ENCODE measurements at places on chromosomes 3 and 15.

GRCh38 chr15:62631076-62631724 is 411.3 kb upstream of the TPM1 start:
- no peak for DNase-seq

- DNase-seq = peak; percentile 37
Observed at GRCh38 chr3:172153335-172153861, 114.0 kb downstream of the FNDC3B start.

DNA sequence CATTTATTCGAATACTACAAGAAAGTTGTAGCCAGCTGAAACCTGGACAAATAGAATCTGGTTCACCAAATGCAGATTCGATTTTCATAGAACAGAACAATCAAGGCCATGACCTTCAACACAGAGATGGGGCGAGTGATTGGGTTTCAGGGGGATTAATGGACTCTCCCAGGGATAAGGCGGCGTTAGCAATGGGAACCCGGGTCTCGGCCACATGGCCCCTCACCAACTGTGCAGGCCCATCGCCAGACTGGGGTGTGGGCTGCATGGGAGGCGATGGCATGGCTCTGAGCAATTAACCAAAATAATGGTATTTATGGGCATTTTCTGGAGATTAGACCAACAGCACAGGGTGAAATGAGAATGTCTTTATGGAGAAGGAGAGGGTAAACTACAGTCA is 34.2 kb downstream of the VGLL4 start:
- DNase-seq = no peak

DNA sequence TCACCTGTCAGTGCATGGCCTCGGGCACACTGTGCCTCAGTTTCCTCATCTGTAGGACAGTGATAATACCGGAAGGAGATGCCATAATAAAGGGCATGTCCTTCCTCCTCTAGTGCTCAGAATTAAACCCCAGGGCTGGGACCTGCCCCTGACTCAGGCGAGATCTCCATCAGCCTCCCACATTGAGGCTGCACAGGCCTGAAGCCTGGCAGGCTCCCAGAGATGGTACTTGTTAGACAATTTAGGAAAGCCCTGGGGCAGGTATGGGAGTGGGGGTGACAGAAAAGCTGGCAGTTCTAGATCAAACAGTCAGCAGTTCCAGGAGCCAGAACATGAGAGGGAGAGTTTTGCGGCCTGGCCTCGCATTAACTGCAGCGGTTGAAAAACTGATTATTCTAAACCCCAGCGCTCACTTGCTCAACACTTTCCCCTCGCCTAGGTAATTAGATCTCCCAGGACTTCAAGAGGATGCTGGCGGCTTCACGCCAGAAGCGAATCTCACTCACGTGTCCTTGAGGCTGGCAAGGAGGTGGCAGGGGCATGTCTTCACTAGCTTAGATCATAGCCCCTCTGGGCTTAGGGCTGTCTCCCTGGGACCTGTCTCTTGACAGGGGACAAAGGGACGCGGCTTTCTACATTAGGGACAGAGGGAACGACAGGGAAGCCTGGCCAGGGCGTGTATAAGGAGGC is 73.1 kb downstream of the ATP2B2 start:
- DNase-seq = no peak

DNA sequence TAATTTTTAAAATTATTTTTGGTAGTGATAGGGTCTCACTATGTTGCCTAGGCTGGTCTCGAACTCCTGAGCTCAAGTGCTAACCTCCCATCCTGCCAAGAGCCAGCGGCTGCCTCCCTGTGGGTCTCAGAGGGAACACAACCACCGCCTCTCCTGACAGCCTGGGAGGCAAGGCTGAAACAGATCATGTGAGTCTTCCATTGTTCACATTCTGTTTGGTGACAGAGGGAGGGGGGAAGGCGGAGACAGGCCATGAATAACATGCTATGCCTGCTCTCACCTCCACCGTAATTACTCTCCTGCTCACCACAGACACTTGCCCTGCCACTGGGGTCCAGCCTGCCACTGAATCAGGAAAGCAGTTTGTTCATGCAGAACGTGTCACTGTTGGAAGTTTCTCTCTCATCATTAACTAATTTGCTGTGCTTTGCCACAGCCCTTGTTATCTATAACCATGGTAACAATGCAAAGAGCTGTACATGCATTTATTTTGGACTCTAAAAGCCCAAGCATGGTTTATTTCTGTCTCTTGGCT is 78.4 kb upstream of the RASGRF1 start:
- no peak for DNase-seq

GRCh38 chr15:27589260-27589659 is 509.9 kb downstream of the OCA2 start:
- no peak for DNase-seq

DNA sequence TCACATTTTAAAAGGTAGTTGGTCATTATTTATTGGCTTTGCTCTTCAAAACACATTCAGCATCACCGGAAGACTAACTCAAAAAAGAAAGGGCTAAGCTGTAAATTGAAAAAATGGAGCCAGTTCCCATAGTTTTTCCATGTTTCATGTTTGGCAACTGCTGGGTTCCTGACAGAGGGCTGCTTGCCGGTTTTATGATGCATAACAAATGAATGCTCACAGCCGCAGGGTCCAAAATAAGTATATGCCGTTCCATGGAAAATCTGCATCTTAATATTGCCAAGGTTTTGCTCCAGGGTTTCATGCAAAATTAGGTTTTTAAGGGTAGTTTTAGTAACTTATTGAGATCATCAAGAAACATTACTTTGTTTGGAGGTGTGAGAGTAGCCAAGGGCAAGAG is 15.8 kb downstream of the SLC12A1 start:
- DNase-seq = no peak

DNA sequence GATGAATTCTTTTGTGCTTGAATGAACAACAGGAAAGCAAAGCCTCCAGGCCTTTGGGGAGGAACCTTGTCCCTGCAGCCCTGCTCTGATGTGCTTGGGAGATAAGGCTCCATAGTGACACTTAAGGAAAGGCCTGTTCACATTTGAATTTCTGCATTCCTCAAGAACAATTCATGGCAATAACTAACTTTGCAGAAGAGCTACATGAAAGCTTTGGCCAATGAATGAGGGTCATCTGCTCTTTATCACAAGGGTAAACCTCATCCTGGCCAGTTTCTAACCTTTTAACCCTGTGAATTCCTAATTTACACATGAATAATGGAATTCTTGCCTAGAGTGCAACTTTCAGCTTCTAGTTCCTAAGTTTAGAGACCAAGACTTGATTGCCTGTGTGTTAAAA is 5.6 kb downstream of the PRTG start:
- no peak for DNase-seq

DNA sequence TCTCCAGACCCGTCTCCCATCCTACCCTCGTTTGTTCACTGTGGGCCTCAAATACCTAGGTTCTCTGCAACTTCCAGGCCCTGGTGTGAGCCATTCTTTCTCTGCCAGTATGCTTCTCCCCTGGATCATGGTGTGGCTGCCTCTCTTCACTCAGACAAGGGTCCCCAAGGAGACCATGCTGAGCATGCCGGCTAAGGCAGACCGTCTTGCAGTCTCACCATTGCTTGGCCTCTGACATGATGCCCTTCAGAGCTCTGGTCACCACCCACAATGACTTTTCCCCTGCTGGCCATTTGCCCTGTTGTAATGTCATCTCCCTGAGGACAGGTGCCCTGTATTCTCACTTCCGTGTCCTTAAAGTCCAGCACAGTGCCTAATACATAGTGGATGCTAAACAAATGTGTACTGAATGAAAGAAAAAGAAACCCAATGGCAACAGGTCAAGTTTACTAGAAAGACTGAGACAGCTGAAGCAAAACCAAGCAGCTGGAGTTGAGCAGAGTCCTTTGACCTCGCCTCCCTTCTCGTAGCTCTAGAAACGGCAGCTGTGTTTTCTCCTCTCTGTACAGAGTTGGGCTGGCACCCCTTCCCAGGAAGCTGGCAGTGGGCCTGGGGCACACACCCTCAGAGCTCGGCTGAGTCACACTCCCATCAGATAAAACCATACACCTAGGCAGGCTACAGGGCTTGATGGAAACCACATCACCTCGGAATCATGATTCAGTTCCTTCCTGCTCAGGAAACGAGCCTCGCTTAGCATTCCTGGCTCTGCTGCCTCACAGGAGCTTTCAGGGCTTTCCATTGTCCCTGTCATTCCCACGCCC is 8.6 kb downstream of the TLR9 start:
- DNase-seq = peak; percentile 65

DNA sequence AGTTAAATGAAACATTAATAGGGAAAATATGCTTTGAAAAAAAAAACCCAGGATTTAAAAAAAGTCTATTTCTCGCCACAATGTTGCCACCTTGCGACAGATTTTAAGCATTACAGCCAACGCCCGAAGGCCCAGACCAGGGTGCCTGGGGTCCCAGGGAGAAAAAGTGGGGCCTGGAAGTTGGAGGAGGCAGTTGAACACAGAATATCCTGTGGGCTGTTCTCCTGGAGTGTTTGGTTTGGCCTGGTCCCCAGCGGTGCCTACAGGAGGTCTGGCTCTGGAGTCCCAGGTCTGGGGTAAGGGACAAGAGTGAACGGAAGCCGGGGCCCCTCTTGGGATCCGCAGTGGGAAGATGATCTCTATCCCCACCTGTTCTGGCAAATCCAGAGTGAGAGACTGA is 3.4 kb downstream of the RNU6-1 start:
- peak; percentile 44 for DNase-seq

- DNase-seq = no peak
Observed at GRCh38 chr3:127676456-127676855, 3.7 kb downstream of the ABTB1 start.

DNA sequence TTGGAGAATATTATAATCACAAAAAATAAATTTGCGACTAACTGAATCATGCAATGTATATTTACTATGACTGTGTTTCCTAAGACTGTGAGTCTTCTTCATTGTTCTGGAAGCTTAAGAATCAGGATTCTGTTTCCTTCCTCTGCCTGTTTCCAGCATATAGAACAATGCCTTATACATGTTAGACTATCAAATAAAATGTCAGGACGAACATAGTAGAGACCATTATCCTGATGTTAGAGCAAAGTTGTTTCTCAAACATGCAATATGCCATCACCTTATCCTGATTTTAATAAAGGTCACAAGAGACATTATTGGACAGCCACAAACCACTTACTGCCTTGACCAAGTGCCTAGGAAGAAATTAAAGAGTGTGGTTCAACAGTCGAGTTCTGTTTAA is 457.4 kb upstream of the AGTR1 start:
- no peak for DNase-seq

DNA sequence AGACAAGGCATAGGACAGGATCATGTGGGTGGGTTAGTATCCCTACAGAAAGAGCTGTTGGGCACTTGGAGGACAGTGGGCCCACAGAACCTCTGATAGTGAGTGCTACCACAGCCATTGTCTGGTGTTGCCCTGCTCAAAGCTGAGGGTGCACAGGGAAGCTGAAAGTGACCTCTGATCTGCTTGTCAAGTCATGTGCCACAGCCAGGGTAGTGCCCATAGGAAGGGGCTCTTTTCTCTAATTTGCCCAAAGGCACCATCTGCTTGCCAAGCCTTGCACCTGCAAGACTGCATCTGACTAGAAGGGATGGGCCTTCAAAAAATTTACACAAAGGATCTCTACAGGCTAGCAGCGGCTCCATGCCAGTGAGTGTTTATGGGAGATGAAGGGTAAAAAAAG is 87.4 kb upstream of the GSK3B start:
- no peak for DNase-seq

GRCh38 chr3:187352581-187353575 is 15.3 kb upstream of the RTP4 start:
- DNase-seq = no peak

DNA sequence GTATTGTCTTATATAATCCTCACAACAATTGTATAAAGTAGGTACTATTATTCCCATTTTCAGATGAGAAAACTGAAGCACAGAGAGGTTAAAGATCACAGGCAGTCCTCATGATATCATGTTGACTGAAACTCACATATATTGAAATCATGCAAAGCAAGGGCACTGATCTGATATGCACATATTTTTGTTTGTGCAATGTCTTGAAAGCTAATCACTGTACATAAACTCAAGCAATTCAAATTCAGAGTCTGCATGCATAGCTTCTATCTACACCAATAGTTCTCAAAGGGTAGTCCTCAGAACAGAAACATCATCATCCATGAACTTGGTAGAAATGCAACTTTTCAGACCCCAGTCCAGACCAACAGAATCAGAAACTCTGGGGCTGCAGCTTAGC is 119.2 kb upstream of the STT3B start:
- no peak for DNase-seq

GRCh38 chr3:901953-902778 is 190.7 kb upstream of the CNTN6 start:
- no peak for DNase-seq

Data from activated CD4-positive, alpha-beta T cell treated with anti-CD3 and anti-CD28 coated beads, Interleukin-2, amount 50 U/mL, for 4 hours (primary cell).